ENCODE measurements at places on chromosomes 2 and 18. TPM values are rescaled to one million over a fixed set of nuclear protein-coding genes. Genes with fewer than 3 reads are reported as not detected.

The UGT1A10 gene
- total RNA-seq, result not detected

The ANKRD62 gene
- not detected for total RNA-seq

DNA sequence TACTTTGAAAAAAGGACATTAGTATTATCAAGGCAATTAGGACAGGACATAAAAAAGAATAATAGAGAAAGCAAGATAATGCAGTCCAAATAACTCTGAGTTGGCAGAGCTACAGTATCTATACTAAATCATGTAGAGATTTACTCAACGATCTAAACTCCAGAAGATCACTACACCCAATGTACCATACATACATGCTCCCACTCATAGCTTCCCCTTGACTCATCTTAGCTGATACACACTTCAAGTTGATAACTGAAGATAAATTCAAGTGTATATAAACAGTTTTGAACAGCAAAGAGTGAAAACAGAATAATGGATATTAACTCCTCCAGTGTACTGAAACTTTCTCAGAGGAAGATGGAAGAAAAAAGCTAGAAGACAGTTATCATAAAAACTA lies 78.5 kb downstream of the SESTD1 start:
- H3K4me3 ChIP-seq, result no peak overlapping the region
- H3K36me3 ChIP-seq, result no peaks in the 10 kb centered on the region
- DNase-seq, result no peak
- no peak overlapping the region for H3K27ac ChIP-seq

- no peaks in the 10 kb centered on the region for H3K36me3 ChIP-seq
- no peak overlapping the region for H3K4me3 ChIP-seq
- no peaks in the 10 kb centered on the region for H3K4me1 ChIP-seq
- DNase-seq, result no peak
Observed at GRCh38 chr18:31658670-31659575, 25.5 kb downstream of the B4GALT6 start.

DNA sequence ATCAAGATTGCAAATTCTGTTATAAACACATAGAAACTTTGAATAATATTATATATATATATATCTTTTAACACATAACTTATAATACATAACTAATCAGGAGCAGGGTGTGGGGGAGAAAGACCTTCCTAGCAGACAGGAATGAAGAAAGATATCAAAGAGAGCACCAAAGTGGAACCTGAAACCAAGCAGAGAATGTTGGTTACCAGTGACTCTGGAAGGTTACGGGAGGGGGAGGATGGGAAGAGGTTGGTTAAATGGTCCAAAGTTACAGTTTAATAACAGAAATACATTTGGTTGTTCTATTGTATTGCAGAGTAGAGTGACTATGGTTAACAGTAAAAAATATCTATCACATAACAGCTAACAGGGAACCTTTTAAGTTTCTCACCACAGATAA lies 366.7 kb downstream of the LRRTM4 start:
- H3K36me3 ChIP-seq, result no peaks in the 10 kb centered on the region
- no peak for DNase-seq
- H3K4me1 ChIP-seq, result no peaks in the 10 kb centered on the region
- H3K27me3 ChIP-seq, result no peaks in the 10 kb centered on the region

Data from breast epithelium (tissue), 4 donors.